ENCODE measurements at places on chromosomes 16 and 17.
A peak's percentile ranks its signal among the peaks of the same experiment; 100 is the strongest.

DNA sequence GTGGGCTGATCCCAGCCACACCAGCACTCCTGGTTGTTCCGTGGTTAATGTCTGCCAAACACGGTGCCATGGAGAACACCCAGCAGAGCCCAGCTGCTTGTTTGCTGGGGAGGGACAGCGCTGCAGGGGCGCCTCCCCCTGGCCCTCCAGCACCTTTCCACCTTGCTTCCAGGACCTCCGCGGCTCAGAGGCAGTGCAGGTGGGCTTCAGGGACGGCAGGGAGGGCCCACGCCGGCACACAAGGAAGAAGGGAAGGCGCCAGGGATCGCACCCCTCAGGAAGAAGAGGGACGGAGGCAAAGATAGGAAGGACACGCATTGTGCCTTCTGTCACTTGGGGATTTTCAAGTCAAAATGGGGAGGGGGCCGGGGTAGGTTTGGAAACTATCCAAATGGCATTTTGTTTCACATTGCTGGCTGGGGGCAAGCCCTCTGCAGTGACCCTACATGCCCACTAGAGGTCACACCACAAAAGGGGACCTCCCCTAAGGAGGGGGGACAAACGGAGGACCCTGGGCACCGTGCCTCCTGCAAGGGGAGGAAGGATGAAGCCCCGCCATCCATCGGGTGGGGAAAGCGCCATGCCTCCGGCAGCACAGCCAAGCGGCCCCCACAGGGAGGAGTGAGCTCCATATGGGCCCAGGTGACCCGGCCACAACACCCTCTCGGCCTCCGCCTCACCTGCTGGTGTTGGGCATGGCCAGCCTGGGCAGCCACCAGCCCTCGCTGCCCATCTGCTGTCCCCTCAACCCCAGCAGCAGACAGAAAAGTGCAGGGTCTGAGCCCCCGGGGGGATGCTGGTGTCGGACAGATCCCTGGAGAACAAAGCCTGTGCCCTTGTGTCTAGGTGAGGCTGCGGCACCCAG lies 7.5 kb upstream of the C16orf95 start:
- no peak for DNase-seq

- no peak for DNase-seq
These were observed 194.0 kb upstream of the CIBAR2 start for GRCh38 chr16:85306071-85306792.

GRCh38 chr16:28873543-28874201 lies 4.6 kb upstream of the ATP2A1 start:
- DNase-seq = no peak

DNA sequence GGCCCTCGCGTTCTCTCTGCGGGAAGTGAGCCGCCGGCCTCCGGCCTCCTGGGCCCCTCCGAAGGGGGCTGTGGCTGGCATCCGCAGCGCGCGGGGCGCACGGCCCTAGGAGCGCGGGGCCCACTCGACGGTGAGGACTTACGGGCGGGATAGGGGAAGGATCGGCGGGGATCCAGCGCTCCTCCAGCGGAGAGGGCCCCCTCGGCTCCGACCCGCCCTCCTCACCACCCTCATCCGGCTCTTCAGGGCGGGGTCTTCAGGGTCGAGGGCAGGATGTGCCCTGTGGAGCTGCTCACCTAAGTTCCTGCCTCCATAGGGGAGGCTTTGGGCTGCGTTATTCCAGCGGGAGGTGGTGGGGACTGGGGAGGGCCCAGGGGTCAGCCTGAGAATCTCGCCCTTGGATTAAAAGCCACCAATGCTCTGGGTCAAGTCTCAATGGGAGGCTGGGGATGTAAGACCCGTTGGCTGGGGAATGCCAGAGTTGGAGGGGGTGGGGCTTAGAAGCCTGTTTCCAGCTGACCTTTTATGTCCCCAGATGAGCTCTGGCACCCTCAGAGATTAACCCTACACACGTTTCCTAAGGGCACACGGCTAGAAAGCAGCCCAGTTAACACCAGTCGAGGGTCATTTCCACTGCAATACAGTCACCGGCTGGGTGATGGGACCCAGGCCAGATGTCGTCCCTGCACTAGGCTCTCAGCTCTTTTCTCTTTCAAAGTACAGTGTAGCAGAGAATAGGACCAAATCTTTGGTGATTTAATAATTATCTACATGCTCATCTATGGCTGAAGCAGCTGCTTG lies 13.4 kb downstream of the TBX2 start:
- DNase-seq = peak; percentile 29

GRCh38 chr17:73485130-73485529 lies 159.1 kb downstream of the SDK2 start:
- no peak for DNase-seq

GRCh38 chr17:63549289-63549945 lies 860 bp upstream of the DCAF7 start:
- DNase-seq = no peak

- no peak for DNase-seq
These were observed 851 bp upstream of the DPEP1 start for GRCh38 chr16:89612415-89613166.

GRCh38 chr17:43769859-43770258 lies 8.9 kb downstream of the DUSP3 start:
- no peak for DNase-seq

- DNase-seq = no peak
These were observed 9.1 kb downstream of the TEKT3 start for GRCh38 chr17:15332338-15332737.

- no peak for DNase-seq
These were observed 11.0 kb downstream of the KRT32 start for GRCh38 chr17:41456204-41456603.

GRCh38 chr17:66807182-66807581 lies 27.7 kb upstream of the CACNG5 start:
- DNase-seq = no peak

GRCh38 chr17:43454868-43455267 lies 28.9 kb upstream of the DHX8 start:
- no peak for DNase-seq

DNA sequence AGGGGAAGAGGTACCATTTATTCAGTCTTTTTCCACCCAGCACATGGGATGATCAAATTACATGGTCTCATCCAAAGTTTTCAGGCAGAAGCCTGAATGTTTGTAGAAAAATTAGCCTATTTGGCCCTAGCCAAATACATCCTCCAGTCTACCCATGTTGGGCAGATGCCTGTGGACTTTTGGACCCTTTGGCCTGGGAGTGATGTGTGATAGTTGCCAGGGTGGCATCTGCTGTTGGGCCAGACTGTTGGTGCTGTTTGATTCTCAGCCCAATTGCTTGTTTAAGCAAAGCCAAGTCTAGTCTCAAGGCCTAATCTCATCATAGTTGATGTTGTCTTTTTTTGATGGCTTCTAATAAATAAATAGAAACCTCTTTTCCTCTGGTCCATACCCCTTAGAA lies 419.0 kb downstream of the CDH13 start:
- no peak for DNase-seq

DNA sequence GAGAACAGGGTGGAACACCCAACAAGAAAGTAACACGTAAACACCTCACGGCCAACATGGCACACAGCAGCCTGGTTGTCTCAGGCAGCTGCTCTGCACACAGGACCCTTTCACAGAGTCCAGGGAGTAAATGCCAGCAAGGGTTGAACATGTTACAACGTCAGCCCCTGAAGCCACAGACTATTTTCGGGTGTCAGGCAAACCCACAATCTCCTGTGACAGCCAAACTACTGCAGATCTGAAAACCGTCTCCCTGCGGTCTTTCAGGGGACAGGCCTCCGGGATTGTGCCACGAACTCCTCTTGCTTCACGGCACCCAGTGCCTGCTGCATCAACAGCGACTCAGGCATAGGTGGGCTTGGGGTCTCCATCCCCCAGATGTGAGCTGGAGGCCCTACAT lies 127.7 kb downstream of the XYLT1 start:
- no peak for DNase-seq
